ENCODE measurements at places on chromosomes 12 and 14.

DNA sequence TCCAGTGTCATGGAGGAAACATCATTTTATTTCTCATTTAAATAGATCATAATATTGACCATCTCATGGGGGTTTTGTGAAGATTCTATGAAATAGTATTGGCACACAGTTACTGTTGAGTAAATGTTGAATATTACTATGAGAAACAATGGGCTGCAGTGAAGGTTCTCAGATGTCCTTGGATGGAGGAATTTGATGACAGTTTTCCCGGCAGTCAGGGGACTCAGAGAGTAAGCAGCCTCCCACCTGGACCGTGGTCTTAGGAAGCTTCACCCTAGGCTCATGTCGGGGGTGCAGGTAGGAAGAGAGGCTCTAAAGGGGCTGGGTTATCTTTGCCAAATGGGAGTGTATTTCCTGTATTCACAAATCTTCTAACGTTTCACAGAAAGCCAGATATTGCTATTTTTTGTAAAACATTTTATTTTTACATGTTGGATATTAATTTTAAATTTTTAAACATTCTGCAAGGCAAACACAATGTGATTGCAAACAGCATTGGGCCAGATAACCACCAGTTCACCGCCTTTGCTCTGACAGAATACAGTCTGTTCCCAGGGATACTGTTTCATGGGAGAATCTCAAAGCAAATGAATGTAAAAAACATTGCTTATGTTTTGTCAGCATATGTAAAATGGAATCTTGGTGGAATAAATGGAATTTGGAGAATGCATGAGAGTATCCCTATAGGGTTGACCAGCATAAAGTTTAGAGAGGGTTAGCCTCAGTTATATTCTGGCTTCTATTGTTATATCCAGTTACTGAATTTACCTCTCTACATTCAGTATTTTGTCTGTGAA lies 380.8 kb upstream of the TMEM132C start:
- no peak for DNase-seq

DNA sequence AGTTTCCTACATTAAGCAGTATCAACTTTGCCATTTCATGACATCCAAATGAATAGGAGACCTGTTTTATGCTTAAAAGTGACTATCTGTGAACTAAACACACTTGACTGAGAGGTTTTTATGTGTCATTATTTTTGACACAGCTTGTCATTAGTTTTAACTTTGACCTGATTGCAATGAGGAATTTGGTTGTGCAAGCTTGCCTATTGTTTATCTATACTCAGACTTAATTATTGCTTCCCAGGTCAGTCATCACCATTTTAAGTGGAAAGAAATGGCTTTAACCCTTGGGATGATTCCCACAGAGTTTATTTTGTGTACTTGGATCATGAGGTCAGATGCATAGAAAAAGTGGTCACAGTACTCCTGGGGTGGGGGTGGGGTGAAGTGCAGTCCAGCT lies 171.0 kb upstream of the PRICKLE1 start:
- no peak for DNase-seq

- DNase-seq = no peak
Observed at GRCh38 chr14:72850360-72850759, 43.5 kb downstream of the DPF3 start.

DNA sequence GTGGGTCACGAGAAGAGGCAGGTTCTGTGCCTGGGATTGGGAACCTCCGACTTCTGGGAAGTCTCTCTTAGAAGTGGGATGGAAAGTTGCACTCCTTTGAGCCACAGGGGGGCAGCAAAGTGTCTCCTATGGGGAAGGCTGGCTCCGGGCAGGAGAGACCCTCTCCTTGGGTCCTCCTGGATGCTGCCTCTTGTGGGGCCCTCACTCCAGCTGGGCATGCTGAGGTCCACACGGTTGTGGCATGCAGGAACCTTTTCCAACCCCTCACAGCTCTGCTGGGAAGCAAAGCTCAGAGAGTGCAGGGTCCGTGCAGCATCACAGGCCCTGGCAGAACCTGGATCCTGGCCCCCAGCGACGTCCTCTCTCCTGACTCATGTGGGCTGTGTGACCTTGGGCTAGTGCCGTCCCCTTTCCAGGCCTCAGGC lies 17.4 kb downstream of the SDSL start:
- no peak for DNase-seq

GRCh38 chr14:26526137-26526536 lies 71.7 kb downstream of the NOVA1 start:
- peak; percentile 41 for DNase-seq

GRCh38 chr14:24735984-24736630 lies 102.1 kb upstream of the GZMB start:
- no peak for DNase-seq

DNA sequence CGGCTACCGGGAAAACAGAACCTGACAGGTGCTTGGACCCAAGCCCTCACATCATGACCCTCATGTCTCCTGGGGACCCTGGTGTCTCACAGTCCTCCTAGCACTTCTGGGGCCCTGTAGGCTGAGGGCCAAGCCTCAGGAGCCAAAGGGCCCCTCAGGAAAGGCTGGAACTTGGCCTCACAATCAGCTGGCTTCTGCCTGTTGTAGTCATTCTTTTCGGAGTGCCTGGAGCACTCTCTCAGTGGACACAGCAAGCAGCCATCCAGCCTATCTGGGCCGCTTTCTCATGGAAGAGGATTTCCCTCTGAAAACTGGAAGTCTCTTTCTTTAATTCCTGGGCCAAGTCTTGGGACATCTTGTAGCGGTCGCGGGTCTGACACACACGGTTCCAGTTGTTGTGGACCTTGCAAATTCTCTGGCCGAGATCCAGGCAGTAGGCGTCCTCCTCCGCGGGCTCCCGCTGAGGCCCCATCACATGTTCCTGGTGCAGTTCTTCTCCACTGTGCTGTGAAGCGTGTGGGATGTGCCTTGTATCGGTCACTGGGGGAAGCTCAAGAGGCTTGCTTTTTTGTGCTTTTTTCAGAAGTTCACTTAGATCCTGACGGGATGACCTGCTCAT lies 169.3 kb downstream of the EMP1 start:
- DNase-seq = no peak

GRCh38 chr14:26289891-26290486 lies 307.8 kb downstream of the NOVA1 start:
- peak; percentile 73 for DNase-seq

GRCh38 chr14:98501335-98501734 lies 770.7 kb downstream of the BCL11B start:
- no peak for DNase-seq

DNA sequence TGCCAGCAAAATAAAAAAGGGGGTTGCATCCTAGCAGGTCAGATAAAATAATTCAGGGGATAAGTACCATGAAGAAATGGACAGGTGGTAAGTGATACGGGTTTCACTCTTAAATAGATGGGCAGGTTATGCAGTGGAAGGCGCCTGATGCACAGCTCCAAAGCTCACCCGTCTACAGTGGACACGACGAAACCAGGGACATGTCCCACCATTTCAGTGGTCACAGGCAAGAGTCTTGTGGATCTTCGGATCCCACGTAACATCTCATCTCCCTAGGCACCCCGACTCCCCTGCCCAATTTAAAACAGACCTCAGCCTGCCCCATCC lies 60.5 kb downstream of the DDX51 start:
- no peak for DNase-seq

GRCh38 chr14:94079891-94080620 lies 946 bp downstream of the DDX24 start:
- no peak for DNase-seq

DNA sequence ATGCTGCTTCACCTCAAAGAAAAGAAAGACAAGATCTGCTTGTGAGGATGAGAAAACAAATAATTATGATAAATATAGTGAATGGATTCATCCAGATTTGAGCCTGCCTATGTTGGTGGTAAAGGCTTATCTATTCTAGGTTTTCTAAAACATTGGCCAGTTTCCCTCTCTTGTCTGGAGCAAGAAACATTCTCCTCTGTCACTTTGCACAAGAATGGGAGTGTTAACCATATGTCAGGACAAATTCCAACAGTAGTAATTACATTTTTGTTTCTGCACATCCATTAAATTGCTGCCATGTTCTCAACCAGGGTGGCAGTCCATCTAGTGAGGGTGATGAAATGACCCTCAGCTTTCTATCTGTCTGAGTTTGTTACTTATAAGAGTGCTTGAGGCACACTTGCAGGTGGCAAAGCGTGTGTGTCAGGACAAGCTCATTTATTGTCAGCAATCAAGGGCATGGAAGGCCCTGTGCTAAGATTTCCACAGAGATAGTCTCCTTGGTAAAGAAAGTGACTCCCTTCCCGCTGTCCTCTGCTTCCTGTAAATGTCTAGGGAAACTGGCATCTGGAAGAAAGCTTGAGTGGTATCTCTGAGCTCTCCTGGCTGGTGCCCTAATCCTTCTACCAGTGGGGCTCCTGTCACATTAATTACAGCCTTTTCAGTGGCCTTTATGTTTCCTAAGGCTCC lies 502.1 kb upstream of the FLRT2 start:
- DNase-seq = no peak

DNA sequence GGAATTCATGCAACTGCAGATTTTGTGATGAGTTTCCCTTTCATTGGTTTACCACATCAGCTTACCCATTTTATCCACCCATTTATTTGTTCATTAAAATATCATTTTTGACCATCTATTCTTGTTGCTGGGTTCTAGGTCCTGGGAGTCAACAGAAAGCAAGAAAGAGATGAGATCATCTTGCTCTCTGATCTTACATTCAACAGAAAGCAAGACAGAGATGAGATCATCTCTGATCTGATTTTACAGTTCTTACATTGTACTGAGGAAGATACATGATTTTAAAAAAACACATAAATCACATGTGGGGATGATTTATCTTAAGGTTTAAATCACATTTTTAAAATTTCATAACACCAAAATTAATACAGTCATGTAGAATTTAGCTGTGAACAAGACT lies 2.3 kb downstream of the TAS2R46 start:
- no peak for DNase-seq

DNA sequence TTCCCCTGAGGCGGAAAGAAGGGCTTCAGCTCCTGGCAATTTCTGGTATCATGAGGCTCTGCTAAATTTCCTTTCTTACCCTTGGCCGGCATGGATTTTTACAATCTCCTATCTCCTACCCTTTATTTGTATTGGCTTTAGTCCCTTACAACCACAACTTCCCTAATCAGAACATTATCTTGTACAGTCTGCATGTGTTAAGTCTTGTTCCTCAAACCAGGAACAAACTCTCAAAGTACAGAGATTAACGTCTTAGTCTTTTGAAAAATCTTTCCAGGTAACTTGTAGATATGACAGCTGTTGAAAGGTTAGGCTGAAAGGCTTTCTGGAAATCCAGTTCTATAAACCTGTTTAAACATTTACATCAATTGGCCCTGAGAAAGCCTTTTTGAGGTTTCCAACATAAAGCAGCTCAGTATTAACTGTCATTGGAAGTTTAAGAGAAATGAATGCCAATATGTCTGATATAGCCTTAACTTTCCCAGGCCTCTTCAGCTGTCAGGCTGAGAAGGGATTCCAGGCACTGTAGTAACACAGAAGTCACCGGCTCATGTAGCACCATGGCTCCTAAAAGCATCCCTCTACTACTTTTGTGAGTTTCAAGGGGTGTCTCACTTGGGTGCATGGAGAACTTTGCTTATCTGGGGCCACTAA lies 360.5 kb downstream of the FUT8 start:
- no peak for DNase-seq

GRCh38 chr12:82407481-82407880 lies 49.2 kb downstream of the METTL25 start:
- DNase-seq = no peak

DNA sequence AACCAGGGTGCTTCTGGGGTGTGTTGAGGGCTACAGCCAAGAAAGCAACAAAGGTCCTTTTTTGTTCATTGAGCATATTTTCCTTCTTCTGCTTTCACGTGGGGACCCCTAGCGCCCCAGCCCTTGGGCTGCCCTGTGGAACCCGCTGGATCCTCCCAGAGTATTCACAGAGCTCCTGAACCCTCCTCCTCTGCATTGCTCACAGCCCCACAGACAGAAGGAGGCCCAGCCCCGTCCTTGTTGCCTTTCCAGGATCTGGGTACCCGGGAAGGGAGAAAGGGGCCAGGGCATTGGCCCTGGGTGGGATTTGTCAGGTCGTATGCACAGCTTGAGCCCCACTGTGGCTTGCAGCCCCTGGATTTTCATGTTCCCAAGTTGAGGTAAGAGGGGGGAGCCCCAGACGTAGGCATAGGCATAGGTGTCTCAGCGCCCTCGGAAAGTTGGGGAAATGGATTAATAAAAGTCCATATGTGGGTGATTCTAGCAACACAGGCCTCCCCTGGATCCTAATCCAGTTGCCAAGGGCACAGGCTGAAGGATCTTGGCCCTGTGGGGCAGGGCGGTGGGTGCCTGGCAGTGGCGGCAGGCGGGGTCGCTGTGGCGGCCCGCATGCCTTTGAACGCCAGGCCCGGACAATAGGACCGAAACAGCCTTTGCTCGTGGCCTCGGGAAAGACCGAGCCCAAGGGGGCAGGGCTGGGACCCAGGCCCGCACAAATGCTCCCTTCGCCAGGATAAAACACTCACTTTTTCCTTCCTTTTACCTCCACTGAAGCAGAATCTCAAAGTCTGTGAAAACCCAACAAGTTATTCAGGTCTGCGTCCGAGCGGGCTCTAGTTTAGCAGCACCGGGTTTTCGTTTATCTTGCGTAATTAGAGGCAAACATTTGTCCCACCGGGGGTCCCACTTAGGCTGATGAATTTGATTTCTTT lies 3.0 kb upstream of the HOXC10 start:
- peak; percentile 64 for DNase-seq

GRCh38 chr14:101598571-101599233 lies 37.4 kb downstream of the DIO3 start:
- DNase-seq = no peak

DNA sequence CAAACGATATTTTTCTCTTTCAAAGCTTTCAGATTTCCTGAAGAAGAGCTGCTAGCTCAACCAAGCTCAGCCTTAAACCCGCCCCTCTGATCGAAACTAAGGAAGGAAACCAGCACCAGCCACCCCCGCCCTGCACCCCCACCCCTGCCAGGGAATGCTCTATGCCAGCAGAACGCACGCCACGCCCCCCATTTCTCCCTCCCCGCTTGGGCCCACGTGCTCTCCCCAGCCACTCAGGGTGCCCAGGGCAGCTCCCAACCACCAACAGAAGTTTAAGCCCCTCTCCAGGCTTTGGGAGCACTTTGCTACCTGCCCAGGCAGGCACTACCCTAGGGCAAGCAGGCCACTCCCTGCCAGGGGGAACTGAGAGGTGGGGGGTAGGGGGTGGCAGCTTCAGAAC lies 18.8 kb upstream of the KRT78 start:
- no peak for DNase-seq

GRCh38 chr14:92626041-92626440 lies 112.5 kb downstream of the RIN3 start:
- DNase-seq = no peak

GRCh38 chr14:31229638-31230572 lies 22.3 kb upstream of the HECTD1 start:
- DNase-seq = peak; percentile 82

GRCh38 chr12:87368259-87368658 lies 660.9 kb downstream of the C12orf50 start:
- DNase-seq = no peak

GRCh38 chr12:75646329-75647210 lies 135.2 kb upstream of the KRR1 start:
- no peak for DNase-seq

DNA sequence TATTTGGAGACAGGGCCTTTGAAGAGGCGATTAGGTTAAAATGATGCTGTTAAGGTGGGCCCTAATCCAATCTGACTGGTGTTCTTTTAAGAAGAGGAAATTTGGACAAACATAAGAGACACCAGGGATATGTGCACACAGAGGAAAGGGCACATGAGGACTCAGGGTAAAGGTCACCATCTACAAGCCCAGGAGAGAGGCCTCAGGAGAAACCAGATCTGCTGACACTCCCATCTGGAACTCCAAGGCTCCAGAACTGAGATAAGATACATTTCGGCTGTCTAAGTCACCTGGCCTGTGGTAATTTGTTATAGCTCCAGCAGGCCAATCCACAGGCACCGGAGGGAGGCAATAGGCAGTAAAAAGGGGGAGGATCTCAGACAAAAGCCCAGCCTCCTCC lies 48.6 kb downstream of the KICS2 start:
- no peak for DNase-seq

All from fibroblast of skin of left quadriceps (primary cell).